ENCODE measurements at places on chromosomes 12 and 14.

GRCh38 chr12:13208533-13209435 is 12.3 kb downstream of the EMP1 start:
- no peak for DNase-seq

GRCh38 chr12:47779301-47779942 is 6.4 kb downstream of the SLC48A1 start:
- peak; percentile 88 for DNase-seq

GRCh38 chr12:100824476-100824875 is 29.9 kb downstream of the ANO4 start:
- DNase-seq = no peak

- no peak for DNase-seq
Measured at GRCh38 chr12:77847060-77847541, 16.4 kb downstream of the NAV3 start.

DNA sequence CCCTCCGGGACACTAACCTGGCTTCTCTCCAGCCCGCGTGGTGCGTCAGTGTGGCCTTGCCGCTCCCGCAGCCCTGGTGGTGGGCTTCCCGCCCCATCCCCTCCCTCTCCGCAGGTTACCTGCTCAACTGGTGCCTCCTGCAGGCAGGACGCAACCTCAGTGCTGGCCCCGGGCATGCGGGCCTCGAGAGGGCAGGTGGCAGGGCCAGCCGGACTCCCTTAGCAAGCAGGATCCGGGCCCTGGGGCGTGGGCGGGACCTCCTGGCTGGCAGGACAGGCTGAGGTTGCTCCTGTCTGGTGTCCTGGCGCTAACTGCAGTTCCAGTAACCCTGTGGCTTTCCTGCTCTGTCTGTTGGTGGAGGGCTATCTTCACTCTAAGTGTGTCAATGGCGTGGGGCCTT is 8.6 kb upstream of the ADSS1 start:
- DNase-seq = no peak

- DNase-seq = no peak
Measured at GRCh38 chr12:69694123-69694522, 5.0 kb downstream of the BEST3 start.

- no peak for DNase-seq
Measured at GRCh38 chr12:3607039-3607720, 116.2 kb downstream of the PRMT8 start.

- no peak for DNase-seq
Measured at GRCh38 chr12:79644274-79645234, 46.2 kb downstream of the PAWR start.

- DNase-seq = no peak
Measured at GRCh38 chr14:63877550-63877939, 24.7 kb downstream of the SYNE2 start.

- no peak for DNase-seq
Measured at GRCh38 chr14:39459795-39460478, 27.7 kb upstream of the FBXO33 start.

GRCh38 chr12:5511644-5512600 is 80.0 kb downstream of the NTF3 start:
- no peak for DNase-seq

DNA sequence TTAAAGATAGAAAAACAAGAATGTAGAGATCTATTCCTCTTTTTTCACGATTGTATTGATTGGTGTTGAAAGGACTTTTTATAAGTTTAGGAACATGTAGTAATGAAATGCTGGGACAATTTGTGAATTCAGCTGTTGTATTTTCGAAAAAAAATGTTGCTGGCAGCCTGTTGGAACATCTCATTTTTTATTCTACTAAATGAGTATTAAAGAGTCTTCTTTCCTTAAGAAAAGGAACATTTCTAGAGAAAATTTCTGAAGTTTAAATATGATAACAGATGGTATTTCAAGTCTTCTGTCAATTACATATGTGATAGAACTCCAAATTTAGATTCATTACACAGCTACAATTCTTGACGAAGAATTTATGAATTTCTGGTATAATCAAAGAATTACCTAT is 189.6 kb downstream of the TMEM117 start:
- DNase-seq = no peak

GRCh38 chr14:100297320-100298300 is 8.6 kb downstream of the SLC25A29 start:
- DNase-seq = peak; percentile 27

DNA sequence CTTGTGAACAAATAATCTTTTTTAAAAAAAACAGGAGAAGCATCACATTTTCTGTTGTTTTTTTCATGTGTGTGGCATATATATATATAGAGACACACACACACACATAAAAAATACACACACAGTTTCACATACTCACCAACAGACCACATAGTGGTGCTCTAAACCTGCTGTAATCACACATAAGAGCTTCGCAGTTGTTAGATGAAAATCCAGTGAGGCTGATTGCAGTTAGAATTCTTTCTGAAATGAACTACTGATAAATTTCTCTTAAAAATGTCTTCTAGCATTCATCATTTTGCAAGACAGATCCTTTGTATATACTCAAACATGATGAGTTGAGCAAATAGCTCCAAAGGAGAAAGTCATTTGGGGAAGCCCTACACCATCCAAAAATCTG is 434.3 kb upstream of the STXBP6 start:
- no peak for DNase-seq

GRCh38 chr14:43525658-43526057 is 981.4 kb downstream of the FSCB start:
- no peak for DNase-seq

- DNase-seq = no peak
Measured at GRCh38 chr14:63542231-63542999, 762 bp downstream of the PPP2R5E start.

GRCh38 chr12:22627371-22627770 is 2.4 kb downstream of the ETNK1 start:
- no peak for DNase-seq

- DNase-seq = no peak
Measured at GRCh38 chr14:64705381-64706118, 1.3 kb downstream of the PLEKHG3 start.

- DNase-seq = peak; percentile 41
Measured at GRCh38 chr12:106289196-106289681, 13.3 kb upstream of the TCP11L2 start.

DNA sequence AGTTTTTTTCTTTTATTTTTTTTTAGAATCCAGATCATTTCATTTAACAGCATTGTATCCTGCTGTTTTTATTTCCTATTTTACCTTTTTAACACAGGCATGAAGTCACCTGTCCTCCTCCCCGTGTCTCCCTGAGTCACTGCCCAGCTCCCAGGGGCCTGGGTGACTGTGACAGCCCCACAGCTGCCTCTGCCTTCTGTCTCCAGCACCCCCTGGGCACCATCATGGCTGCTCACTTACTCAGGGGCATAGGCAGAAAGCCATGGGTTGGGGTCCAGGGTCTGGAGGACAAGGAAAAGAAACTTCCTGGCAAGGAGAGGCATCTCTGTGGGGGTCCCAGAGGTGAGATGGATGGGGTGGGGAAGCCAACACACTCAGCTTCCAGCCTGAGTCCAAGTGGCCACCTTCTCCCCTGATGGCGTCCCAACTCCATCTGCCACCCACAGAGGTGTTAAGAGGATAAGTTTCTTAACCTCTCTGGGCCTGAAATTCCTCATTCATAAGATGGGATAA is 25.3 kb downstream of the TMEM63C start:
- DNase-seq = no peak

DNA sequence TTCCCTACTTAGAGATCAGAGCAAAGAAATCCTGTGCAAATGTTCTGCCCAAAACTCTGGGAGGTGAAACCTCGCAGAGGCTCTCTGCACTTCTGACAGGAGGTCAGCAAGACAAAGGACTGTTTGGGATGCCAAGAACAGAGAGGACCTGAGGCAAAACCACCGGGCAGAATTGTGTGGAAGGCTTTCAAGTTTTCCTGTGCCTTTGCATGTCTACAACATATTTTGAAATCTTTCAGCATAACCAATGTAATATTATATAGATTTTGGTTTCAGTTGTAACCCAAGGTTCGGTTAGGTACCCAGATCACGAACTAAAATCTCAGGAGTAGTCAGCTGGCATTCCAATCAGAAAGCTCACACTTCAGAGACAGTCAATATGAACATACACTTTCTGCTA is 99.4 kb upstream of the PLEKHA5 start:
- no peak for DNase-seq

DNA sequence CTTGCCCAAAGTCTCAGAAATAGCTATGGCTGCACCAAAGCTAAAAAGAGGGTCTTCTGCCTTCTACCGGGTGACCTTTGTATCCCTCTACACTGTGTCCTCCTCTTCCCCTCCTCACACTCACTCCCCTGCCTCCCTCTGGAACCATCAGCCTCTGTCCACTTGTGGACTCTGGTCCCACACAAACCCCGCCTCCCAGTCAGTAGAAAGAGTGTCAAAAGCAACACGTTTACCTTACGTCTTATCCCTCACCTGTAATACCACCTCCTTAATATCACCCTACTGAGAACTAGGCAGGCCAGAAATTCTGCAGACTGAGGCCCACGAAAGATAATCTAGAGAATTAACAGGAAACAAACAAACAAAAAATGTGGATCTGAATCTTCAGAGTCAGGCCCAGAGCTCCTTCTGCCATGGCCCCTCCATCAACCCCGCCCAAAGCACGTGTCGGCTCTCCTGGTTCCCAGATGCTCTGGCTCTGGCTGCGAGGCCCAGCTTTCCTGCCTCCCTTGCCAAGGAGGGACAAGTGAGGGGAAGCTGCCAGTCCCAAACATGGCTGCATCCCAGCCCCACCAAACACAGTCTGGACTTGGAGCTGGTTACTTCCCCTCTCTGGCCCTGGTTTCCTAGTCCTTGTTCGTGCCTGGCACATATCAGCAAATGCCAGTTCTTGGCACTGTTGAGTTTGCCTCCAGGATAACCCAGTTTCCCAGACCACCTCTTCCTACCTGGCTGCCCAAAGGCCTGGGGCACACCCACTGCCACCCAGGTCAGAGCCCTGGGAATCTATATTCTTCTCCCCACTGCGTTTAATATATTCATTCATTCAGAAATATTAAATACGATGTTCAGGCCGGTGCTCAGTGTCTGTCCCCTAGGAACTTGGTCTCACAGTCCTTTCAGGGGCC is 2.7 kb downstream of the ACTN1 start:
- no peak for DNase-seq

DNA sequence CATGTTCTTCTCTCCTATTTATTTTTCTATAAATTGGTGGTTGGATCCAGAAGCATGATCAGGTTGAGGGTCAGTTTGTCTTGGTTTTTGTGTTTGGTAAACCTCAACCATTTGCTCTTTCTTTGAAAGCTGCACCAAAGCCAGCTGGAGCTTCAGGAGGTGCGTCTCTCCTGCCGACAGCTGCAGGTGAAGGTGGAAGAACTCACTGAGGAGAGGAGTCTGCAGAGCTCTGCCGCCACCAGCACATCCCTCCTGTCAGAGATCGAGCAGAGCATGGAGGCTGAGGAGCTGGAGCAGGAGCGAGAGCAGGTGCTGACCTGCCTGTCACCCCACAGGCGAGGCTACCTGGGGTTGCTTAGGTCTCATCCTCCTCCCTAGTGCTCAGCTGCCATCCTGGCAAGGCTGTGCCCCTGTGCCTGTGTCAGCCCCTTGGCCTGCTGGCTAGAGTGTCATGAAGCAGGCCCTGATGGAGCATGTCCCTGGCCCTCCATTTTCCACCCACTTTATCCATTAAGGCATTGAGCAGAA is 45.0 kb downstream of the RAB35 start:
- DNase-seq = no peak

DNA sequence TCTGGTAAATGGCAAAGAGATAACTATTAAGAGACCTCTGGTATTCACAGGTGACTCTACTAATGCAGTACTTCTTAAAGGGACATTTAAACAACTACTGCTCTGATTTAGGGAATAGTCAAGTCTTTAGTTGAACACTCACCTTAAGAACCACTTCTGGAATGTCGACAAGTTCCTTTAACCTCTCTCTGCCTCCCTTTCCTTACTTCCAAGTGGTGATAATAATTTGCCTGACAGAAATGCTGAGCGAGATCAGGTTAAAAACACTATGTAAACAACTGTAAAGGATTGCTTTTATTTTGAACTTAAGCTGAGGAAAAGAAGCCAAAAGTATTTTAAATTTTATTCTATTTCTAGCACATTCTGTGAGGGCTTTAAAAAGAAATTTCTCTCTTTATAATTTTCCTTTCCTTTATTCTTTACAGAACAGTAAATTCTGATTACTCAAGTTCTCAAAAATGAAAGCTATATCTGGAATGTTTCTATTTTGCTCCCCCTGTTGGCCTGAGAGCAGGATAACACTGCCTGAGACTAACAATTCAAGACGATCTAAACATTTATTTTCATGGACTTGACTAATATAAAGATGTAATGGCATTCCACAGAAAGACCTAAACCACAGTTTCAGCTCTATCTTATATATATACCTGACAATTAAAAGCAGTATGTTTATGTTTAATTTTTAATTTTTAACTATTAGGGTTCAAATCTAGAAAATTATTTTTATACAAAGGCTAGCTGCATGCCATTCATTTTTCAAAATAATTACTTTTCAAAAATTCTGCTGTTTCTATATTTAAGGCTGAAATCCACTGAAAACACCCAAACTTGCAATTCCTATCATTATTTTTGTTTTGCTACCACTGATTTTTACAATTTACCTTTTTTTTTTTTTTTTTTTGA is 29.2 kb downstream of the ZCCHC8 start:
- DNase-seq = no peak

DNA sequence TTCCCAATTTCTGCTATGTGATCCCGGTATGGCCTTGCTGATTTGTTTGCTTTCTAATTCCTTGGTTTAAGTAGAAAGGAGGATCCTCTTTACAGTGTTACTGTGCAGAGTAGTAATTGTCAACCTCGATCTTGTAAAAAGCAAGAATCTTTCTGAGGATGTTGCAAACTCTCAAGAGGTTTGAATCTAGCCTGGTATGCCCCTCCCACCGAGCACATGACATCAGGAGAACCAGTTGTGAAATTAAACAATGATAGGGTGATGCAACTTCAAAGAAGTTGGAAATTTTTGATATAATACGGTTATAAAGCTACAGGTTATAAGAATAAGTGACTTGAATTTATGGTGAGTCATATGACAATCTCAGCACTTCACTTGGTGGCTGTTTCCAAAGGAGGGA is 35.0 kb upstream of the FUT8 start:
- DNase-seq = no peak

GRCh38 chr12:139585-139984 is 73.0 kb downstream of the IQSEC3 start:
- DNase-seq = no peak

- DNase-seq = no peak
Measured at GRCh38 chr14:99224116-99224910, 47.7 kb downstream of the BCL11B start.

Measured in brain microvascular endothelial cell (primary cell).